ENCODE measurements at places on chromosomes 5 and 9.

- no peak for DNase-seq
Measured at GRCh38 chr9:4402501-4402900, 87.8 kb upstream of the SLC1A1 start.

GRCh38 chr5:94314460-94315131 lies 303.8 kb downstream of the KIAA0825 start:
- DNase-seq, result peak; percentile 10

GRCh38 chr9:27117489-27118135 lies 8.6 kb downstream of the TEK start:
- DNase-seq, result peak; percentile 58

DNA sequence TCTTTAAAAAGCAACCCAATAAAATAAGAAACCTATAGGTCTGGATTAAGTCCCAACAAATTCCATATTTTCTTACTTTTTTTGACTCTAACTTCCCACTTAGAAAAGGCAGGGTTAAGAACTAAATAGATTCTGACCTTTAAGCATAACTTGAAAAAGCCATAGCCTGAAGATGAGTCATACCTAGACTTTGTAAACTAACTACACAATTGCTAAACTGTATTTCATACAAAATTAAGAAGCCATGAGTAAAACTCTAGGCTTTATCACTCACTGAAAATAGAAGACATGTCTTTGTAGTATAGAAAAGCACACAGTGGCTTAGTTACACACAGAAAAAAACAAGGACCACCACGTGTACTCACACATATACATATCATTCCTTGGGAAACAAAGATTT lies 51.5 kb downstream of the MLLT3 start:
- peak; percentile 69 for DNase-seq

DNA sequence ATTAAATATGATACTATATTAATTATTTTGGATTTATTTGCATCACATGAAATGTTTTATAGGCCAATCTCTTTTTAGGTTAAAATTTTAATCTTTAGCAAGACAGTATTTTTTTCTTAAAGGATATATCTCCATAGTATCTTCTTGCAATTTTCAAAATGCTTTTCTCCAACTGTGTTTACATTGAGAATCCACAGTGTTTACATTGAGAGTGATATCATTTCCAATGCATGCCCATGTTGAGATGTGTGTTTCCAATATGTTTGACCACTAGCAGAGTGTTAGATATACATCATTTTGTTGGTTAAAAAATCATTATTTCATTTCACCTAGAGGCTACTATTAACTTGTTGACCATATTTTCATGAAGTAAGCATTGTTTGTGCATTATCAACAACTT lies 17.3 kb downstream of the VCAN start:
- no peak for DNase-seq

DNA sequence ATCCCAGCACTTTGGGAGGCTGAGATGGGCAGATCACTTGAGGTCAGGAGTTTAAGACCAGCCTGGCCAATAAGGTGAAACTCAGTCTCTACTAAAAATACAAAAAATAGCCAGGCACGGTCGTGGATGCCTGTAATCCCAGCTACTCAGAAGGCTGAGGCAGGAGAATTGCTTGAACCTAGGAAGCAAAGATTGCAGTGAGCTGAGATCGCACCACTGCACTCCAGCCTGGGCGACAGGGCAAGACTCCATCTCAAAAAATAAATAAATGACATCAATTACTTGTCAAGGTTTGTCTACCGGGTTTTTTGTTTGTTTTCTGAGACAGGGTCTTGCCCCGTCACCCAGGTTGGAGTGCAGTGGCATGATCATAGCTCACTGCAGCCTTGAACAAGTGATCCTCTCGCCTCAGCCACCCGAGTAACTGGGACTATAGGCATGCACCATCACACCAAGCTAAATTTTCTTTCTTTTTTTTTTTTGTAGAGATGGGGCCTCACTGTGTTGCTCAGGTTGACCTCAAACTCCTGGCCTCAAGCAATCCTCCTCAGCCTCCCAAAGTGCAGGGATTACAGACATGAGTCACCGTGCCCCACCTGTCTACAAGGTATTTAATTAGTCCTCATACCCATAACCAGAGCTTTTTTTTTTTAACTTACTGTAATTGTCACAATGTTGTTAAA lies 64.9 kb downstream of the SUSD1 start:
- DNase-seq, result no peak

GRCh38 chr5:149423794-149424268 lies 44.7 kb upstream of the IL17B start:
- DNase-seq, result no peak

GRCh38 chr9:120916588-120916987 lies 10.0 kb downstream of the TRAF1 start:
- DNase-seq, result peak; percentile 93

DNA sequence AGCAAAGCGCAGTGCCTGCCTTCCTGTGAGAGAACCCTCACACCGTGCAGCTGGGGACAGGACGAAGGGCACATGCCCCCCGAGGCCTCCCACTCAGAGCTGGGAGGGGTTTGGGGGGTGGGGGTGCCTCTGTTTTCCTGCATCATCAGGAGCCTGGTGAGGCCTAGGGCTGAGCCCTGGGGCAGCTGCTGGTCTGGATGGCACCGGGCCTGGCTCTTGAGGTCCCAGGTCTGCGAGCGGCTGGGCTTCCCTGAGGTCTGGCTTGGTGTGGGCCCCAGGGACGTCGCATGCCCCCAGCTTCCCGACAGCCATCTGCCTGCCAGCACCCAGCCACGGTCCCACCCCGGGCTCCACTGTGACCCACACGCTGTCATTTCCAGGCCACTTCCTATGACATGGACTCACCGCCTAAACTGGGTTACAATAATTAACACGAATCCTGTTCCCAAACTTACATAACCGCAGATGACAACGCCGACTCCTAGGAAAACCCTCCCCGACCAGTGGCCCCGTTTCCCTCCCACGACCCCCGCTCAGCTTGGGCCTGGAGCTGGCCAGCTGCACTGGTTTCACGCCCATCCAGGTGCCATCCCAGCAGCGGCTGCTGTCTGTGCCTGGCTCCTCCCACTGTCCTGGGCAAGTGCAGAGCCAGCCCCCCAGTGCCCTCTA lies 8.7 kb downstream of the NACC2 start:
- no peak for DNase-seq

- DNase-seq, result peak; percentile 78
Measured at GRCh38 chr5:44536650-44537260, 147.5 kb upstream of the FGF10 start.

DNA sequence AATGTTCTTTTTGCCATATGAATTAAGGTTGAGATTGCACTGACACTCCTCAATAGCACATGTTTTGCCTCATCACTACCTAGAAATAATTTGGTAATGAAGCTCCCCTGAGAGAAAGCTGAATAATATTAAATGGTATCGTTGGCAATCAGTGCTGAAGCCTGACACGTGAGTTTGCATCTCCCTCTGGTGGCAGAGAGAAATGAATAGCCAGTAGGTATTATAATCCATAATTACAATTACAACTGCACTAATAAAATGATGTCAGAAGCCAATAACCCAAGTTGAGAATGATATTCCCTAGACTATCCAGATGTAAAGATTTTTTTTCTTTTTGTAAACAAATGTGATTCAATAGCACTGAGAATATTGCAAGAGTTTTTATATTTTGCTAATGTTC lies 700.3 kb downstream of the PTPRD start:
- peak; percentile 4 for DNase-seq

DNA sequence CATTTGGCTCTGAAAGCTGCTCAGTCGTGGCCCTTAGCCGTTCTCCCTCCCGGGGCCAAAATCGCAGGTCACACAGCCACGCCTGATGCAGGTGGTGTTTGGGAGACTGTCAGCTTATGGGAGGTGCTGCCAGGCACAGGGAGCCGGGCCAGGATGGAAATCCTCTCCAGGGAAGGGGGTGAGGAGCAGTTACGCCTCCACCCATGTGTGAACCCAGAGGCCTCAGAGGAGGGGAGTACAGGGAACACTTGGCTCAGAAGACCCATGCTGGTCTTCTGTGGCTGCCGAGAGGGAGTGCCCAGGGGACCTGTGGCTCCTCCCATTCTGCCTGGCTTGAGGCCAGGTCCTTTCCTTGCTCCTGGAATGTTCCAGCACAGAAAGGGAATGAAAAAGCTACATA lies 3.6 kb upstream of the OLFM1 start:
- DNase-seq, result no peak

GRCh38 chr5:173671121-173671949 lies 54.9 kb upstream of the BOD1 start:
- peak; percentile 37 for DNase-seq

GRCh38 chr5:151182524-151182900 lies 24.9 kb upstream of the ANXA6 start:
- DNase-seq, result no peak

DNA sequence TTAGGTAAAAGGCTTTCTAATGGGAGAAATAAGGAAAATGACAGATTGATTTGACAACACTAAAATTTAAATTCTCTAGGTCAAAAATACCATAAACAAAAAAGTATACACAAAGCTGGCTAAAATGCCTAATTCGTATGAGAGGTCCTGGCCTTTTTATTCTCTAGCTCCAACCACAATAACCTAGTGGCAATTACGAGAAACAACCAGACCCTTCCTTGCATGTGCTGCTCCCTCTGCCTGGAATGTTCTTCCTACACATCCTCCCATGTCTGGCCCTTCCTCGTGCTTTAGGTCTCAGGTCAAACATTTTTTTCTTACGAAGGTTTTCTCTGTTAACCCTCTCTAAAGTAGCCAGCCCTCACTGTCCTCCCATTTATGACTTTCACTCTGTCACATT lies 176.4 kb upstream of the PLPPR1 start:
- DNase-seq, result no peak

DNA sequence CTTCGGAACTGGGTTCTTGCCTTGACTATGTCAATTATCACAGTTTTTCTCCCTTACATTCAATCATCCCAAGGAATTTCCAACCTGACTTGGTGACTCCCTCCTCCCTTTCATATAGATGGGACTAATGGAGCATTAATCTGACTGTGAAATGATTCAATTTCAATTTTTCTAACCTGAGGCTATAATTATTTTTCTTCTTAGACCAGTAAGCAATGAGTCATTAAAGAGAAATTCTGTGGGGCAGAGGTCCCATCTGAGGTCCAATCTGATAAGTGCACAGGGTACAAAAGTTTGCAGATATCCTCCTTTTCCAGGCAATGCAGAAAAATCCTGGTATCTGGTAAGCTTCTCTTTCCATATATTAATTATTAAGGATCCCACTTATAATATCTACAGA lies 18.9 kb downstream of the PDE4D start:
- DNase-seq, result no peak

DNA sequence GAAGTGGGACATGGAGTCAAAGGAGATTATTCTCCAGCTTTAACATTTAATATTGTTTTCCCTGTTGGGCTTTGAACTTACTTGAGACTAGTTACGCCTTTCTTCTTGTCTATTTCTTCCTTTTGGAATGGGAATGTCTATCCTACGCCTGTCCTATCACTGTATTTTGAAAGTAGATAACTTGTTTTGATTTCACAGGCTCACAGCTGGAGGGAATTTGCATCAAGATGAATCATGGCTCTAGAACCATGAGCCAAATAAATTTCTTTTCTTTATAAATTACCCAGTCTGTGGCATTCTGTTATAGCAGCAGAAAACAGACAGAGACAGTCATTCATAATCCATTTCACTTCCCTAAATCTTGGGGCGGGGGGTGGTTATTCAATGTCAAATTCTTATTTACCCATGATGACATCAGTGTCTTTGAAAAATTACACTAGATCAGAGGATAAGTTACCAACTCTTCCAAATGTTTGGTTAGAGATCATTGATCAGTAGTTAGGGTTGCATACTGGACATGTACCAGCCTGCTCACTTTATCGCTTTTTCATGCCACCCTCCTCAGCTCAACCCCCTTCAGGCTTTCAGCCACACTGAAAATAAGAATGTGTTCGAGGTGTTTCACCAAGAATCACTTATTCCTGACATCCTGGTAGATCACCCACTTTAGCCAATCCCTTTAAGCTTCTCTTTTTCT lies 419.6 kb upstream of the PIK3R1 start:
- peak; percentile 67 for DNase-seq

DNA sequence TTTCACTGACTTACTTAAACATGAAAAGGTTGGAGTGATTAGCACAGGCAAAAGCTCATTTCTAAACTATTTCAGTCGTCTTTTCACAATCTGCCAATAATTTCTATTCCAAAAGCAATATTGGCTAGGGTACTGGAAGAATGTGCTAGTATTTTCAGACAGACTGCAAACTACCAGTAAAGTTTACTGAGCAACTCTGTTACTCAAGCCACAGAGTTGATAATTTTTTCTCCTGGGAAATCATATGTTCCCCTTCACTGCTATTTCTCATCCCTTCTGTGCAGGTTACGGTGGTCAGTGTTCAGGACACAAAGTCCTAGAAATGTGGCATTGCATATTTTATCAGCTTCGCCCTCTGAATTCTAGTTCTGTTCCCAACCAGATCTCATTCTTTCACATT lies 343.3 kb upstream of the TNC start:
- DNase-seq, result peak; percentile 2

- peak; percentile 45 for DNase-seq
Measured at GRCh38 chr5:174501461-174502069, 222.8 kb upstream of the MSX2 start.

GRCh38 chr5:140607031-140607430 lies 25.9 kb downstream of the CD14 start:
- peak; percentile 32 for DNase-seq

GRCh38 chr5:68240771-68241170 lies 25.2 kb downstream of the PIK3R1 start:
- DNase-seq, result peak; percentile 59

- DNase-seq, result peak; percentile 14
Measured at GRCh38 chr9:86575825-86576525, 221.8 kb upstream of the TUT7 start.

DNA sequence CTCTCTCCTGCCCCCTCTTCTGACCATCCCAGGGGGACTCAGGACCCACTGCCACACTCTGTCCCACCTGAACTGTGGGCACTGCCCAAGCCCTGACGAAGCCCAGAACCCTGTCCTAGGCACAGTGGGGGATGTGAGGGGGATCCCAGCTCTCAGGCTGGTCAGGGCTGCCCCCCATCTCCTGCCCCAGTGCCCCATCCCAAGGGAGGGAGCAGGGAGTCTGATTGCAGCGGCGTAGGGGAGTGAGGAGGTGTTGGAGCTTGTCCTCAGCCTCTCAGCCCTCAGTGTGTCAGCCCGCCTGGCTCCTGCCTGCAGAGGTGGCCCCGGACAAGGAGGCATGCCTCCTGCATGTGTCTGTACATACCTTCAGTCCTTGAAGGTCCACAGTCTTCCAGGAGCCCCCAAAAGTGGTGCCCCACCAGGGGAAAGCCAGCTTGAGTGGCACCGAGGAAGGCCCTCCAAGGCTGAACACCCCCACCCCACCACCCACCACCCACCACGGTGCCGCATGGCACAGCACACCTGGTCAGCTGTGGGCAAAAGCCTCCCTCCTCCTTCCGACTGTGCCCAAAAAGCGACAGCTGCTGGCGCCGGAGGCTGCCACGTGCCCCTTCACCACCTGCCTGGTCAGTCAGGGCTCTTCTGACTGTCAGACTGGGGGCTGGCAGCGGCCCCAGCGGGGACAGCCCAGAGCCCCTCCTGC lies 930 bp downstream of the SARDH start:
- DNase-seq, result no peak
